Astrocyte (in vitro differentiated cells and primary cell): ENCODE measurements at places on chromosomes 1 and 21. TPM values are rescaled to one million over a fixed set of nuclear protein-coding genes. Genes with fewer than 3 reads are reported as not detected.

Gene LRRC53
- total RNA-seq: not detected in 2 replicates

Gene SMIM1
- 6.4 and 6.6 TPM in 2 replicates for total RNA-seq

Gene IBA57
- 3.8 and 4.9 TPM in 2 replicates for total RNA-seq

Gene PHACTR4
- 72.6 and 78.5 TPM in 2 replicates for total RNA-seq

Gene LYPLA2
- 79.0 and 91.7 TPM in 2 replicates for total RNA-seq

Gene SNX7
- total RNA-seq: 38.9 and 39.9 TPM in 2 replicates

Gene USH2A
- total RNA-seq: 0.02 TPM in 2 replicates

Gene MROH7
- total RNA-seq: 0.12 TPM in 1 of 2 replicates, not detected in the other

Gene AZIN2
- total RNA-seq: 10.1 and 15.6 TPM in 2 replicates

Gene SLAMF6
- not detected in 2 replicates for total RNA-seq

Gene PDZK1IP1
- 0.34 TPM in 1 of 2 replicates, not detected in the other for total RNA-seq

Gene TSPAN2
- total RNA-seq: 23.7 and 32.8 TPM in 2 replicates

Gene KCNK2
- 0.16 TPM in 1 of 2 replicates, not detected in the other for total RNA-seq

Gene LIPI
- not detected in 2 replicates for total RNA-seq
